HuH-7.5 (cell line): ENCODE measurements at places on chromosomes 5 and 9.

- no peak for DNase-seq
Observed at GRCh38 chr5:54367844-54368243, 57.5 kb upstream of the ARL15 start.

DNA sequence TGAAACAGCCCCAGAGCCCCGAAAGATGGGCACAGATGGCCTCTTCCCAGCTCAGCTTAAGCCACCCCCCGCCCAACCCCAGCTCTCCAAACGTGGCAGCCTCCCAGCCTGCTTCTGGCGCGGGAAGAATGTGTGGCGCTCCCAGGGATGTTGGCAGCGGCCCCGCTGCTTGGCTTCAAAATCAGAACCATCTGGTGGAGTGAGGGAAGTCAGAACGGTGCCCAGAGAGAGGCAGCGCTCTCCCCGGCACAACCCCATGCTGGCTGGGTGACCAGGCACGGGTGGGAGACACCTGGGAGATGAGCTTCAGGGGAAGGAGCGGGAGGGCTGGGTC is 72.7 kb upstream of the ORM1 start:
- no peak for DNase-seq

- DNase-seq: no peak
Observed at GRCh38 chr9:34386656-34387055, 10.0 kb upstream of the MYORG start.

- DNase-seq: peak; percentile 55
Observed at GRCh38 chr9:38371495-38371894, 21.0 kb upstream of the ALDH1B1 start.

DNA sequence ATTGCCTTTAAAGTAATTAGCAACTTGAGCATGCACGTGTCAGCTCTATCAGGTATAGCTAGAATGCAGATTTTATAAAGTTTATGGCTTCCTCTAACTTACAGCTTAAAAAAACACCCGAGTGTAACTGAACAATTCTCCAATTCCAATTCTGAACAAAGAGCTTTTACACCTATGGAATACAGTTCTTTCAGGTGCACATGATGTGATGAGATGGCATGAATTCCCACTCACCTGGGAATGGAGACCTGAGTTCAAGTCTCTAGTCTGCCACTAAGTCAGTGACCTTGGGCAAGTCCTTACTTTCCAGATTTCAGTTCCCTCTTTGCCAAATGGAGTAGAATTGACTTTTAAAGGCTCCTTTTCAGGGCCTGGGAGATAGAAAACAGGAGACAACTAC is 1.8 kb downstream of the ZFAND5 start:
- no peak for DNase-seq

GRCh38 chr5:31901807-31902530 is 263.0 kb downstream of the PDZD2 start:
- no peak for DNase-seq

DNA sequence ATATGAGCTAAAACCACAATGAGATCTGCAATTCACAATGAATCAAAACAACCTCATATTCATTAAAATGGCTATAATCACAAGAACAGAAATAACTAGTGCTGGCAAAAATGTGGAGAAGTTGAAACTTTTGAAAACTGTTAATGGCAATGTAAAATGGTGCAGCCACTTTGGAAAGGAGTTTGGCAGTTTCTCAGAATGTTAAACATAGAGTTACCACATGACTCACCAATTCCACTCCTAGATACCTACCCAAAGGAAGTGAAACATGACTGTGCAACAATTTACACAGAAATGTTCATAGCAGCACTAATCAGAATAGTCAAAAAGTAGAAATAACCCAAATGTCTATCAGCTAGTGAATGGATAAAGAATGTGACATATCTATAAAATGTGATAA is 862.2 kb downstream of the DTWD2 start:
- no peak for DNase-seq

DNA sequence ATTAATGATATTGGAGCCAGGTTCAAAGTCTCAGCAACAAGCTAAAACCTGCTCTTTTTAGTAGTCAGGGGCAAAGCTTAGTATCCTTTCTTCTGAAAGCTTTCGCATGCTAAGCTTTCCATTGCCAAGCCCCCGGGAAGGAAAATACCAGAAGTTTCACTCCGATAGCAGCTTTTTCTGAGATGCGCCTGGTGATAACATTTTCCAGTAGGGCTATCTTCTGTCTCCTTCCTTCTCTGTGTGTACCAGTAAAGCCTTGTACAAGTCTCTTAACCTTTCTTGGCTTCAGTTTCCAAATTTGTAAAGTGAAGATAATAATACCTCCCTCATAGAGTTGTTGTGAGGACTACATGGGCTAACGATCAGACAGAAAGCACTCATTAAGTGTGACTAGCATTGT is 36.7 kb downstream of the DOCK8 start:
- no peak for DNase-seq

- no peak for DNase-seq
Observed at GRCh38 chr5:91359962-91360609, 23.0 kb downstream of the ARRDC3 start.

DNA sequence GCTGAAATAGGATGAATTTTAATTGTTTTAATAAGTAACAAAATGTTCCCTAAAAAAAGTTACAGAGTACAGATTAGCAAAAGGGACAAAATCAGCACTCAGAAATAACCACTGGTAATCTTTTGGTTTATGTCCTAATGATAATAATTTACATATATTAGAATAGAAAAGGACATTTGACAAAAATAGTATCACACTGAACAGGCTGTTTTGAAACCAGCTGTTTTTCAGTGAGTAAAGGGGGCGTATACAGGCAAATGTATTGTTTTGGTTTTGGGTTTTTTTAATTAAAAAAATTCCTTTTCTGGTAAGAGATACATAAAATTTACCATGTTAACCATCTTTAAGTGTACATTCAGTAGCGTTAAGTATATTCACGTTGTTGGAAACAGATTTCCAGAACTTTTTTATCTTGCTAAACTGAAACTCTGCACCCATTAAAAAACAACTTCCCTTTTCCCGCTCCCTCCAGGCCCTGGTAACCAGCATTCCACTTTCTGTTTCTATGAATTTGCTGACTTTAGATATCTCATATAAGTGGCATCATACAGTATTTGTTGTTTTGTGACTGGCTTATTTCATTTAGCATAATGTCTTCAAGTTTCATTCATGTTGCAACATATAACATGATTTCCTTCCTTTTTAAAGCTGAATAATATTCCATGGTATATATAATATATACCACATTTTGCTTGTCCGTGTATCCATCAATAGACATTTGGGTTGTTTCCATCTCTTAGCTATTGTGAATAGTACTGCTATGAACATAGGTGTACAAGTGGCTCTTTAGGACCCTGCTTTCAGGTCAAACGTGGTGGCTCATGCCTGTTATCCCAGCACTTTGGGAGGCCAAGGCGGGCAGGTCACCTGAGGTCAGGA is 20.6 kb upstream of the LARP1 start:
- no peak for DNase-seq

- DNase-seq: no peak
Observed at GRCh38 chr9:116390303-116391228, 237.0 kb downstream of the PAPPA start.

- DNase-seq: no peak
Observed at GRCh38 chr9:98896632-98897031, 47.1 kb upstream of the COL15A1 start.

- peak; percentile 34 for DNase-seq
Observed at GRCh38 chr5:142012186-142012785, 541 bp downstream of the GNPDA1 start.

GRCh38 chr5:158070859-158071258 is 211.9 kb upstream of the CLINT1 start:
- DNase-seq: no peak

- DNase-seq: no peak
Observed at GRCh38 chr9:137012694-137013570, 15.1 kb downstream of the ABCA2 start.

GRCh38 chr5:9091896-9092662 is 453.8 kb downstream of the SEMA5A start:
- DNase-seq: no peak

DNA sequence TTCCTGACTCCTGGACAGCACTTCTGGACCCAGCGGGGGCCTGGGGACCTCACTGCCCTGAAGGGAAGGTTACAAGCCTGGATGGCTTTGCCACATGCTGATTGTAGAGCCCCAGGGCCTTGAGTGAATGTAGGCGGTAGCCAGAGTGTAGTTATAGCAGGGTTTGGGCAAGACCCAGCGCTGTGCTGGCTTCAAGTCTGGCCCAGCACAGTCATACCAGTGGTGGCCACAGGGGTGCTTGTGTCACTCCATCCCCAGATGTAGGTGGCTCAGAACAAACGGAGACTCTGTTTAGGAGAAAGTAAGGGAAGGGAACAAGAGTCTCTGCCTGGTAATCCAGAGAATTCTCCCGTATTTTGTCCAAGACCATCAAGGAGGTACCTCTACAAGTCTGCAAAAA is 84.6 kb downstream of the STARD4 start:
- DNase-seq: no peak

- DNase-seq: peak; percentile 12
Observed at GRCh38 chr5:80474929-80475328, 13.0 kb upstream of the FAM151B start.

GRCh38 chr9:75452512-75452911 is 364.2 kb downstream of the OSTF1 start:
- no peak for DNase-seq

GRCh38 chr5:77943851-77944250 is 167.7 kb upstream of the TBCA start:
- no peak for DNase-seq

DNA sequence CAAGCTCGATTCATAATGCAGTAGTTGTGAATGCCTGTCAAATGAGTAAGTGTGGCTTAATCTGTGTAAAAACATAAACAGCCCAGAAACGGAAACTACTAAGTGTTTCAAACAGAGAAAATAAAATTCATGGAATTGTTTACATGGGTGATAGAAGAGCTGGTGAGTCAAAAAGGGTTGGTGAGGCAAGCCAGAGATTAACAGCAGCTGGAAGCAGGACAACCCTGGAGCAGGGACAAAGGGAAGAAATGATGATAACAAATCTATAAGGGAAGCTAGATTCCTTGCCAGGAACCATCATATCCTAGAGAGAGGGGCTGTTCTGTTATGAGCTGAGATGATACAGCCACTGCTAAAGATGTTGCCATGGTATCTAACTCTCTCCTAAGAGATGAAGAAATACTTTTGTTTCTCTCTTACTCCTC is 18.0 kb upstream of the PRR16 start:
- no peak for DNase-seq

DNA sequence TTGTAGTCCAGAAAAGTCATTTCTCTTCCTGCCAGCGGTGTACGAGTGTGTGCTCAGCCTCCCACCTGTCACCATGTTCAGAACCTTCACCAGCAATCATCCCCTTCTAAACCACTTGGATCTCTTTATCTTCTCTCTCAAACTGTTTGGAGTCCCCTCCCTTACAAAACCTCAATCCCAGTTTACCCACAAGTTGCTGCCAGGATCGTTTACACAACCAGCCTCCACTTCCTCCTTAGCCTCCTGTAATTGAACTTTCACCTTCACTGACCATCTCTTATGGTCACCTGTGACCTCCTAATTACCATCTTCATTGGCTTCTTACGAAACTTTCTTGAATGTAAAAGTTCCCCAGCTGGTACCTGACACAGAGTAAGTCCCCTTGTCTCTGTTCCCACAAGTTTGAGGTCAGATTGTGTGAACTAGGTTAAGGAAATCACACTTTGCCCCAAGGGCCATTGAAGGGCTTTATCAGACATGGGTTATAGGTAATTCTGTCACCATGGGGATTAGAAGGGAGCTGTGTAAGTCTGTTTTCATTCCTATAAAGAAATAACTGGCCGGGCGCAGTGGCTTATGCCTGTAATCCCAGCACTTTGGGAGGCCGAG is 20.0 kb downstream of the RNF44 start:
- DNase-seq: no peak

- DNase-seq: no peak
Observed at GRCh38 chr5:11164531-11165294, 403.7 kb upstream of the DAP start.

DNA sequence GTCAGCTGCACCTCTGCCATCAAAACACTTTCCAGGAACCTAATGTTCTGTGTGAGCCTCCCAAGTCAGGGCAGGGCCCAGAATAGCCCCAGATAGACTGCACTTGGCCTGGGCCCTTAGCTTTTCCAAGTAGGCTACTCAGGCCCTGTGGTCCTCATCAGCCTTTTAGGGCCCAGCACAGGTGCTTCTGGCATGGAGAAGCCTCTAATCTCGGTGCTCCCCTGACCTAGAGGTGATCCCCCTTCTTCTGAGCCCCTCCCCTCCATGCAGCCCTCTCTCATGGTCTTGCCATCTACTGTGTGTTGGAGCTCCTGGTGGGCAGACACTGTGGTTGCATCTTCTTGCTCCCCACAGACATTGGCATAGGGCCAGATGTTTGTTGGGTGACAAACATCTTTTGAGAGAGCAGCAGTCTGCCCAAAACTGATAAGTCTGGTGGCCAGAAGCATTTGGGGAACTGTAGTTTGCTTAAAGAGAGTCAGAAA is 28.1 kb downstream of the FRMPD1 start:
- DNase-seq: no peak
